ENCODE measurements at places on chromosomes 2 and 18.

- no peak for DNase-seq
Measured at GRCh38 chr2:184517402-184517801, 80.9 kb upstream of the ZNF804A start.

DNA sequence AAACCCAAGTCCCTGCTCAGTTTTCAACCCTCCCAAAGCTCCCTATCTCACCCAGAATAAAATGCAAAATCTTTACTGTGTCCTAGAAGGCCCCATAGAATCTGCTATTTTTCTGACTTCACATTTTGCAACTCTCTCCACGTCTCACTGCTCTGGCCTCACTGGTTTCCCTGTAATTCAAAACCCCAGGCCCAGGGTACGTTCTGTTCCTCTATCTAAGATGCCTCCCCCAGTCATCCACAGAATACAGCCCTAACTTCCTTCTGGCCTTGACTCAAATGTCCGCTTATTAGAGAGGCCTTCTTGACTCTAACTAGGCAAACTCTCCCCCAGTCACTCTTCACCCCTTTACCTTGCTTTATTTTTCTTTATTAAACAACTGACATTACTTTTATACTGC is 42.0 kb downstream of the FAM161A start:
- no peak for DNase-seq

DNA sequence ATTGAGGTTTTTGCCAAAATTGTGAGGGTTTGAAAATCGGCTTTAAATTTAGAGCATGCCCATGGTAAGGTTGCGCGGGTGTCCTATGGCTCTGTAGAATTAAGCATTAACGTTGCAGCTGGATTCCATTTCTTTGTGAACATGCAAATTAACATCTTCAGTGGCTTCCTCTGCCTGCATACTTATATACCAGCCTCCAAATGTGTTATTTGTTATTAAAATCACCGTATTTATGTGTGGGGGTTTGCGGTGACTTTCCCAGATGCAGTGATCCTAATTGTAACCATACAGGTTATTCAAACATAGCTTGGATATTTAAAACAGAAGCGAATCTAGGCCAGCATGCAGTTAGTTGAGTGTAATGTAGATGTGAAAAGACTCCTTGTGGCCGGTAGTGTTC is 80.2 kb downstream of the TGOLN2 start:
- DNase-seq: no peak

DNA sequence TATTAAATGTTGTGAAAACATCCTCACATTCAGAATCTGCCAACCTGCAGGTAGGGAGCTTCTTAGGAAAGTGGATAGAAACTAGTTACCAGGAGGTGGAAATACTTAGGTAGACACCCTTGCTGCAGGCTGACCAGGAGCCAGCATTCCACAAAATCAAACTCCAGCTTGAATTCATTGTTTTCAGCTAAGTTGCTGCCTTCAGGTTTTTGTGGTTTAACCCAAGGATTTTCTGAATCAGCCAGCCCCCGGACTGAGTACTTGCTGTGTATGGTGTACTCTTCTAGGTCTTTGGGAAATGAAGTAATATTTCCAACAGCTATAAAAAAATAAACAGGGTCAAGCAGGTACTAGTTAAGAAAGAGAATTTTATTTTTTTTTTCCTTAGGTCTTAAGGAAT is 192.1 kb upstream of the CHST9 start:
- no peak for DNase-seq

GRCh38 chr2:98604547-98604946 is 3.8 kb downstream of the COA5 start:
- no peak for DNase-seq

- DNase-seq: no peak
Measured at GRCh38 chr2:197205585-197206215, 104.9 kb downstream of the ANKRD44 start.

GRCh38 chr18:21101172-21101571 is 10.4 kb downstream of the ROCK1 start:
- DNase-seq: no peak

DNA sequence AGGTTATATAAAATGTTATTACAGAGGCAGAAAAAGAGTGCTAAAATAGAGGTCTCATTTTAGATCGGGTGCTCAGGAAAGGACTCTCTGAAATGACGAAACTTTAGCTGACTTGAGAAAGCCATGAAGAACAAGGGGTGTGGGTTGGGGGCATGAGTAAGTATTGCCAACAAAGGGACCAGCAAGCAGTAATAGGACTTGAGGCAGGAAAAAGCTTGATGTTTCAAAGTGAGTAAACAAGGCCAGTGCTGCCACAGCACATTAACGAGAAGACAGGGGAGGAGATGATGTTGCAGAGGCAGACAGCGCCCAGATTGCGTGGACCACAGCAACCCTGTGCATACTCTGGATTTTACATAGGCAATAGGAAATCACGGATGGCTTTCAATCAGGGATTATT is 318.8 kb downstream of the ZEB2 start:
- DNase-seq: no peak

GRCh38 chr2:86441392-86441881 is 266 bp downstream of the KDM3A start:
- DNase-seq: peak; percentile 10

DNA sequence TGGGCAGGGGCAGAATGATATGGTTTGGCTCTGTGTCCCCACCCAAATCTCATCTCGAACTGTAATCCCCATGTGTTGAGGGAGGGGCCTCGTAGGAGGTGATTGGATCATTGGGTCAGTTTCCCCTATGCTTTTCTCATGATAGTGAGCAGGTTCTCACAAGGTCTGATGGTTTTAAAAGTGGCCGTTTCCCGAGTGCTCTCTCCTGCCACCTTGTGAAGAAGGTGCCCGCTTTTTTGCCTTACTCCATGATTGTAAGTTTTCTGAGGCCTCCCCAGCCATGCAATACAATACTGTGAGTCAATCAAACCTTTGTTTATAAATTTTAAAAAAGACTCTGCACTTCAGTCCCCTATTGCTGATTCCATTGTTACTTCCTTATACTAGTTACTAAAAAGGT is 82.9 kb upstream of the CDKL4 start:
- no peak for DNase-seq

- no peak for DNase-seq
Measured at GRCh38 chr18:28158083-28158581, 18.8 kb downstream of the CDH2 start.

DNA sequence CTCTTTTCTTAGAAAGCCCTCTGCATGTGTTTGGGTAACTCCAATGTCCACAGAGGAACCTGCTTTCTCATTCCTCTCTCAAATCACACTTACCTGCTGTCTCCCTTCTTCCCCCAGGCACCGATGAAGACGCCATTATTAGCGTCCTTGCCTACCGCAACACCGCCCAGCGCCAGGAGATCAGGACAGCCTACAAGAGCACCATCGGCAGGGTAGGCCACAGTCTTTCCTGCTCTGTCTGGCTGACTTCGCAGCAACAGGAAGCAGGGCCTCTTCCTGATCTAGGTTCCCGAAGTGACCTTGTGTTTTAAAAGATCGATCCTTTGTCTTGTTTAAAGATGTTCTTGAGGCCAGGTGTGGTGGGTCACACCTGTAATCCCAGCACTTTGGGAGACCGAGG is 25.0 kb upstream of the GMCL1 start:
- no peak for DNase-seq

DNA sequence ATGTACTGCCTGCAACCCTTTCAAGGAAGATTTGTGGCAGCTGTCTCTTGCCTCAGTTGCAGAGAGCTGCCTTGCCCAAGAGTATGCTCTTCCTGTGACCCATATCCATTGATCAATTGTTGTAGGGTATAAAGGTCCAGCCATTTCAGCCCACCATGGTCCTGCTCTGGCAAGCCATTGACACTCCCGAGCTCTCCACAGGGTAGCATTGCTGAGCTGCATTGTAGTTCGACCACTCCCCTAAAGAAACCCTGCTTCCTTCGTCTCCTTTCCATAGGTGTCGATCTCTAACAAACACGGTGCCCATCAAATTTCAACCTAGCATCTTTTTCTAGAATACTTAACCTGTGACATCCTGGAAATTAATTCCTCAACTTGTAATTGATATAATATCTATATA is 104.9 kb upstream of the NDUFV2 start:
- DNase-seq: no peak

DNA sequence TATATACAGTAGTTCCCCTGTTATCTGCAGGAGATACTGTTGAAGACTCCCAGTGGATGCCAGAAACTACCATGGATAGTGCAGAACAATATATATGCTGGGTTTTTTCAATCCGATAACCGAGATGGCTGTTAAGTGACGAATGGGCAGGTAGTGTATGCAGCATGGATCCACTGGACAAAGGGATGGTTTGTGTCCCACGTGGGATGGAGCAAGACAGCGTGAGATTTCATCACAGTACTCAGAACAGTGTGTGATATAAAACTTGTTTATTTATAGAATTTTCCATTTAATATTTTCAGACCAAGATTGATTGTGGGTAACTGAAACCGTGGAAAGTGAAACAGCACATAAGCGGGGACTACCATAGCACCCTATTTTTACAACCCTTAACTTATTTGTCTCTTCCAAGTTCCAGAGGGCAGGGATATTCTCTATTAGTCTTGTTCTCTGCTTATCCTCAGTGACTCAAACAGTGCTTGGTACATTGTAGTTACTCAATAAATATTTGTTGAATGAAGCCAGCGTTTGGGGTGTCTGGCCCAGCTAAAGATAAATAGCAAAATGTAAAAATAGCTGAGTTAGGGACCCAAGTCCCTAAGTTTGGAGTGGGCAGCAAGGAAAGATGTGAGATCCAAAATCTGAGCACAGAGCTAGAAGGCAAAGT is 50.0 kb downstream of the RHBDD1 start:
- DNase-seq: no peak

GRCh38 chr2:112811276-112811831 is 25.2 kb downstream of the IL1B start:
- no peak for DNase-seq

DNA sequence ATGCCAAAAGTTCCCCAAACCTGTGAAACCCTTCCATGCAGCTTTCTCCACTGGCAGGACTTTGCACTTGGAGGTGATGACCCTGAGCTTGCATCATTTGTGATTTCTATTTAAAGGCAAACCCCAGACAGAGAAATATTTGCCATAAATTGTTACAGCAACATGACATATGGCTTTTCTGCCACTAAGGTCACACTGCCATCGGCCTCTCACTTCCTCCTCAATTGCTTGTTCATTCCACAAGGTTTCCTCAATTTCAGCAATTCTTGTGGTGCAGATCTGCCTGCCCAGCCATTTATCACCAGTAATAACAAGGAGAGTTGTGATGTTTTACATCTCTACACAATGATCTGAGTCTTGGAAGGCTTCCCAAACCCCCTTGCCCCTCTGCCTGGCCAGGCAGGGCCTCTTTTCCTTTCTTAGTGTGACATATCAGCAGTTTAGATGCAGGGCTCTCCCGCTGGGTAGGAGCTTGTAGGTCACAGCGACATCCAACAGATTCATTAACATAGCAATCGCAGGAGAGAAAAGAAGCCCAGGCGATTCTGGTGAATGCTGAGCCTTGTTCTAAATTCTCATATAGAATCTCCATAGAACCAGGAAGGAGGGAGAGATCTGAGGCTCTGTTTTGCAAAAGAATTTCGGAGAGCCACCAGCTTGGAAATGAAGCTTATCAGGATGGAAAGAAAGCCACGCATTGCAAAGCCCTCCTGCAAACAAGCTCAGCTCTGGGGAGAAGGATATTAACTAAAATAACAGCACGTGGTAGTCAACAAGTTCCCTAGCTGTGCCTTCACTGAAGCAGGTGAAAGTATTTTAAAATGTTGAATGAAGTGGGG is 46.7 kb upstream of the ITGA6 start:
- DNase-seq: no peak

DNA sequence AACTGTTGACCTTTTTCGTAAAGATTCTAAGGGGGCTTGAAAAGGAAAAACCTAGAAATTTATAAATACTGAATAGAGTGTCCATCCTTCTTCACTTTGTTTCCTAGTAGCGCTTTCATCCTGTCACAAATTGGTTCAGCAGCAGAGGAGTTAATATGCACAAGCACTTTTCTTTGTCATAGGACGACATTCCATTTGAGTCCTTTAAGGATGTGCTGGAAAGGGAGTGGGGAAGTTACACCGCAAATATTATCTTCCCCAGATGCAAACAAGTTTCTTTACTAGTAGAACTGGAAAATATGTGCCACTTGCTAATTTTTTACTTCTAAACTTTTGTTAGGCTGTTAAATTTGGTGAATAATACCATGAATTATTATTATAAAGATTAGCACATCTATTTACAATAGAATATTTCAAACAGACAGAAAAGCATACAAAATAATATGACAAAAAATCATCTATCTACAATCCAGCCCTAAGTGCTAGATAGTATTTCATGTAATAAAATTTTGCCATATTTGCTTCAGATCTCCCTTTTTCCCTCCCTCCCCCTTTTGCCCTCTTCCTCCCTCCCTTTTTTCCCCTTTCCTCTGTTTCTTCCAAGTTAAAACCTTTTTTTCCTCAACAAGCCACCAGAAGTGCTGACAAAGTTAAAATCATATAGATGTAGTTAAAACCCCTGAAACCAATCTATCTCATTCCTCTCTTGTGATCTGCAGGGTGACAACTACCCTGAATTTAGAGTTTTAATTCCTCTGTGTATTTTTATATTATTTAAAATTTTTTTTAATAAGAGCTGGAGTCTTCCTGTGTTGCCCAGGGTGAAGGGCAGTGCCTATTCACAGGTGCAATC is 50.5 kb upstream of the MAP4K3 start:
- DNase-seq: no peak

- no peak for DNase-seq
Measured at GRCh38 chr2:164066095-164066494, 330.3 kb upstream of the FIGN start.

DNA sequence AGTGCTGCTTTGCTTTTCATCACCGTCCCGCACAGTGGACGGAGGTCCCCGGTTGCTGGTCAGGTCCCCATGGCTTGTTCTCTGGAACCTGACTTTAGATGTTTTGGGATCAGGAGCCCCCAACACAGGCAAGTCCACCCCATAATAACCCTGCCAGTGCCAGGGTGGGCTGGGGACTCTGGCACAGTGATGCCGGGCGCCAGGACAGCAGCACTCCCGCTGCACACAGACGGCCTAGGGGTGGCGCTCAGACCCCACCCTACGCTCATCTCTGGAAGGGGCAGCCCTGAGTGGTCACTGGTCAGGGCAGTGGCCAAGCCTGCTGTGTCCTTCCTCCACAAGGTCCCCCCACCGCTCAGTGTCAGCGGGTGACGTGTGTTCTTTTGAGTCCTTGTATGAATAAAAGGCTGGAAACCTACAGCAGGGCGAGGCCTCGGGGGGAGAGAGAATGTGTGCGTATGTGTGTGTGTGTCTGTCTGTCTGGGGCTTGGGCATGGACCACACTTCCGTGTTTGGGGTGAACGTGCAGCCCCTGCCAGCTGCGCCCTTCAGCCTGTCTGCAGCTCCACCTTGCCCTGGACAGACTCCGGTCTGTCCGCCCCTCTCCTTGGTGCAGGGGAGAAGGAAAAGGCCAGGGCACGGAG is 32.3 kb downstream of the GPC1 start:
- no peak for DNase-seq
